Stimulated activated CD8-positive, alpha-beta memory T cell treated with anti-CD3 and anti-CD28 coated beads, Interleukin-4, amount 100 ng/mL, for 1 hour (primary cell): ENCODE measurements at places on chromosomes 3 and 15.

GRCh38 chr15:59276225-59277178, 69.9 kb downstream of the LDHAL6B start:
- no peak for DNase-seq

GRCh38 chr3:123683505-123684154, 98.8 kb upstream of the HACD2 start:
- DNase-seq = no peak

- DNase-seq = no peak
These were observed 3.6 kb upstream of the DPH6 start for GRCh38 chr15:35549567-35549966.

GRCh38 chr3:186097317-186097662, 11.6 kb downstream of the ETV5 start:
- DNase-seq = no peak

DNA sequence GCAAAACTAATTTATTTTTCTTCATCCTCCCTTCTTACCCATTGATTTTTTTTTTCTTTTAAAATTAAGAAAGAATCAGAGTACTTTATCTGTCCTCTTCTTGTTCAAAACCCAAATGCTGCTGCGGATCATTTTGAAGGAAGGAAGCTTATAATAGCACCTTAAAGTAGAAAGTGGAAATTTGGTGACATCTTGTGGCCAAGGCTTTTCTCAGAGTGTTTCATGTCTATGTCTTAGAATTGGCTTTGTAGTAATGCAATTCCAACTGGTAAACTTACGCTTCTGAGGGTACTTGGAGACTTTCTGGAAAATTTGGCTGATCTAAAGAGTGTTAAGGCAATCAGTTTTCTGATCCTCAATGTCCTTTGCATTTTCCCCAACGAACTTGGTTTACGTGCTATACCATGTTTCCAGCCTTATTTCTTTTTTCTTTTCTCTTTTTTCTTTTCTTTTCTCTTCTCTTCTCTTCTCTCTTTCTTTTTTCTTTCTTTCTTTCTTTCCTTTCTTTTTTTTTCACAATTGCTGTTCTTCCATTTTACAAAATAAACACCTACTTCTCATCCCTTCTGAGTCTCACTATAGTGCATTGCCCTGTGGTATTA, 30.7 kb downstream of the C3orf38 start:
- DNase-seq = no peak

DNA sequence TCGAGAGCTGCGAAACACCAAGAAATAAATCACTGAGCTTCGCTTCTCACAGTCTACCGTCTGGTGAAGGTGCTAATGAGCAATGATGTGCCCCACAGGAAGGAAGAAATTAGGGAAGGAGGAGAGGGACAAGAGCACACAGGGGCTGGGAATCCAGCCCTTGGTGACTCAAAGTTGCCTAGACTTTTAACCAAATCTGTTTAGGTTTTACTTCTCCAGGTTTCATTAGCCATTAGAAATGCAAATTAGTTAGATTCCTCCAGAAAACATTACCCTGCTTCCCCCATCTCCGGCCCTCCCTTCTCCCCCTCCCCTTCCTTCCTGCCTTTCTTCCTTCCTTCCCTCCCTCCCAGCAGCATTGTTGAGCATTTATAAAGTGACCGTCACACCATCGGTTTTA, 59.3 kb upstream of the UBE2E1 start:
- DNase-seq = no peak

DNA sequence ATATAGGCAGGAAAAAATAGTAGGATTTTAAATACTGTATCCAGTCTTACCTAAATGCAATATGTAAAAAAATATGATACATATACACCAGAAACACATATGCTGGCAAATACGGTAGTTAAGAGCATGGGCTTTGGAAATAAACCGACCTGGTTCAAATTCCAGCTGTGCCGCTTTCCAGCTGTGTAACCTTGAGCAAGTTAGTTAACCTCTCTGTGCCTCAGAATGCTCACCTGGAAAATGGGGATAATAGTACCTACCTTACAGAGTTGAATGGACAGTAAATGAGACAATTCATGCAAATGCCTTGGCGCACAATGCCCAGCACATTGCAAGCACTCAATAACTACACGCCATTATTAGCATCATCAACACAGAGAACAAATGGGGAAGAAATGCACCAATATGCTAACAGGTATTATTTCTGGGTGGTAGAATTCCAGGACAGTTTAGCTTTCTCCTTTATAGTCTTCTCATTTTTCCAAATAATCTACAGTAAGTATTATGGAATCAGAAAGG, 50.6 kb downstream of the SUMF1 start:
- no peak for DNase-seq

DNA sequence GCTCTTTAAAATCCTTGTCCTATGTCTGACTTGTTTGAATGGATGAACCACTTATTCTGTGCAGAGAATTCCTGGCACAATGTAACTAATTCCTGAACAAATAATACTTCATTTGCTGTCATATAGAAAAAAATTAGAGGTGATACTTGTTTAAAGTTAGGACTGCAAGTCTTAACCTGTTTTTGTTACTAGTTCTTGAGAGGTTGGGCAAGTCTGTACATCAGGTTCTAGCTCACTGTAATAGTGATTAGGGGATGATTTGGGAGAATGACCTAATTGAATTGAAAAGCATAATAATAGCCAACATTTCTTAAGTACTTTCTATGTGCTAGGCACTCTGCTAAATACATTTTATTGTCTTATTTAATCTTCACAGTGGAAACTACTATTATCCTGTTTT, 49.3 kb downstream of the GMPS start:
- DNase-seq = no peak

GRCh38 chr15:66136948-66137347, 116.6 kb downstream of the MEGF11 start:
- DNase-seq = no peak

- DNase-seq = no peak
These were observed 126.8 kb downstream of the GSK3B start for GRCh38 chr3:119967353-119968006.

DNA sequence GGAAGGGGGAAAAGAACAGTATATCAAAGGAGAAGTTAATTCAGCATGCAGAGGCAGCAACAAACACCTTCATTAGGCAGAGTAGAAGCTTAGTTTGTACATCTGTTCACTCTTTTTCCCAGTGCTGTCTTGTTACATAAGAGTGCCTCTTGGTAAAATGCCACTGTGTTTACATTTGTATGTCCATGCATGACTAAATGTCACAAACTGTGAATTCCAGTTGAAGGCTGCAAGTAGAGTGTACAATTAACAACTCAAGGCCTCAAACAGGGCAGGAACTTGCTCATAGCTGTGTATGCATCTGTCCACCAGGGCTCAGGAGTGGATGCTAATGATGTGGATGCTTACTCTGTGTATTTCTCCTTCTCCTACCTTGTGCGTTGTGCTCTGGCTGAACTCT, 214.2 kb upstream of the TPM1 start:
- DNase-seq = no peak

- DNase-seq = no peak
These were observed 18.6 kb upstream of the SEC13 start for GRCh38 chr3:10339376-10339955.

DNA sequence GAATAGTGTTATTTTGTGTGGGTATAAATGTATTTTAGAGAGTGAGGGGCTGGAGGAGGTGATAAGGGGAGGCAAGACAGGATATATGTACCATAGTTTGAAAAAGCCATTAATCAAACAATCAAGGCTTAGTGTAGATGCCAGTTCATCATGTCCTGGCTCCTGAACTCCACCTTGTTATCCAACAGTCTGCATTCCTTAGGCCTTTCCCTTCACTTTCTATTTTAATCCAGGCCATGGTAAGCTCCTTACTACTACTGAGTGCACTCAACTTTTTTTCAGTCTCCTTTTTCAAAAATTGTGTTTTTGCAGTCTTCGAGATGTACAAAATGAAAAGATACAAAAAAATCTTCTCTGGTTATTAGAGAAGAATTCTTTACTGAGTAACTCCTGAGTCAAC, 700.5 kb upstream of the NAALADL2 start:
- DNase-seq = no peak

GRCh38 chr3:48428088-48428571, 1.8 kb downstream of the PLXNB1 start:
- no peak for DNase-seq

DNA sequence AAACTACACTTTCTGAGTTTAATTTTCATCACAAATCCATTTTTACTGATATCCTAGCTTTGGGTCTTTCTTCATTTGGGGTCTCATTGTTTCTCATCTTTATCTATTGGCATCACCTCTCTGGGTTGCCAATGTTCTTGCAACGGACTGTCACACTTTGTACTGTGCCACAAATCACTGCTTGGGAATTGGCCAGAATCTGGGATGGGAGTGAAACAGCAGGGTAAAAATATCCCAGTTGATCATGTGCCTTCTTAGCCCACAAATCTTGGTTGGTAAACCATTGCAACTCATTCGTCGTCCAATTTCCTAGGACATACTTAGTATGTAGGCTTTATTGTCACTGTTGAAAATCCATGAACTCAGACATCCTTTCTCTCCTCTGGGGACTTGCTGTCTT, 698.5 kb downstream of the OTOL1 start:
- no peak for DNase-seq

GRCh38 chr15:48250640-48251076, 44.6 kb downstream of the SLC12A1 start:
- no peak for DNase-seq

- no peak for DNase-seq
These were observed 35.6 kb downstream of the SCAP start for GRCh38 chr3:47440131-47440530.

- DNase-seq = no peak
These were observed 409.0 kb downstream of the TBC1D5 start for GRCh38 chr3:17333446-17333845.

DNA sequence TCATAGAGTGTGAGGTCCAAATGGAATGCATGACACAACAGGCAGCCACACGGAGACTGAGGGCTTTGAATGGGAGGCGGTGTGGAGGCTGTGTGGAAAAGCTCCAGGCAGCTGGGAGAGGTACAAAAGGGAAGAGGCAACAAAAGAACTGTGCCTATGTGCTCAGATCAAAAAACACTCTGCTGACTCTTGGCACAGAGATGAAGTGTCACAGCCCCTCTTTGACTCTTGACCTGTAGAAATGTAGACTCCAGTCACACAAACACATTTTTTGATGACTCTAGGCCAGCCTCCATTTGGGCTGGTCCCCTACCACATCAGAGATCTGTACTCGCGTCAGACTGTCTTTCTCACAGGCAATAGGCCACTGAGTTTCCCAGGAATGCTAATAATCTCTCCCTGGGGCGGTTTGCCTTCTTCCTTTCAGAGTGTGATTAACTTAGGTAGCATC, 456.0 kb downstream of the TUSC7 start:
- no peak for DNase-seq

GRCh38 chr15:43998607-43999006, 171.8 kb downstream of the WDR76 start:
- no peak for DNase-seq

GRCh38 chr3:132564070-132564465, 33.0 kb upstream of the ACKR4 start:
- no peak for DNase-seq

DNA sequence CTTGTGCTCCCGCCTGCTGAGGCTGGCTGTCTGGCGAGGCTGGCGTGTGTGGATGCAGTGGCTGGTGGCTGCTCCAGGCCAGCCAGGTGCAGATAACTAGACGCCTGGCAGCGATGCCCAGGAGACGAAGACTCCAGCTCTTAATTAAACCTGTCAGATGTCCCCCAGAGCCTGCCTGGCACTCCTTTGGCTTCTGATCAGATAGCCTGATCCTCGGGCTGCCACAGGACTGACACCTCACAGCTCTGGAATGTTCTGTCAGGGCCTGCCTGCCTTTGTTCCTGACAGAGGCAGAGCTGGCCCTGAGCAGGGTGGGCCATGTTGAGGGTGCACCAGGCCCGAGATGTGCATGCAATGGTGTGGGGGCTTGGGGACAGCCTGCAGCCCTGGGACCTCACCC, 36.5 kb downstream of the PLXNA1 start:
- DNase-seq = no peak

DNA sequence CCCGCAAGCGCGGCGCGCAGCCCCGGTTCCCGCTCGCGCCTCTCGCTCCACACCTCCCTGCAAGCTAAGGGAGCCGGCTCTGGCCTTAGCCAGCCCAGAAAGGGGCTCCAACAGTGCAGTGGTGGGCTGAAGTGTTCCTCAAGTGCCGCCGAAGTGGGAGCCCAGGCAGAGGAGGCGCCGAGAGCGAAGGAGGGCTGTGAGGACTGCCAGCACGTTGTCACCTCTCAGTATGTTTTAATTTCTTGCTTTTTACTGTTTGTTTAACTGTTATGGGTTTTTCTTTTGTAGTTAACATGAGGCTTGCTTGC, 1525.7 kb downstream of the SI start:
- DNase-seq = no peak

DNA sequence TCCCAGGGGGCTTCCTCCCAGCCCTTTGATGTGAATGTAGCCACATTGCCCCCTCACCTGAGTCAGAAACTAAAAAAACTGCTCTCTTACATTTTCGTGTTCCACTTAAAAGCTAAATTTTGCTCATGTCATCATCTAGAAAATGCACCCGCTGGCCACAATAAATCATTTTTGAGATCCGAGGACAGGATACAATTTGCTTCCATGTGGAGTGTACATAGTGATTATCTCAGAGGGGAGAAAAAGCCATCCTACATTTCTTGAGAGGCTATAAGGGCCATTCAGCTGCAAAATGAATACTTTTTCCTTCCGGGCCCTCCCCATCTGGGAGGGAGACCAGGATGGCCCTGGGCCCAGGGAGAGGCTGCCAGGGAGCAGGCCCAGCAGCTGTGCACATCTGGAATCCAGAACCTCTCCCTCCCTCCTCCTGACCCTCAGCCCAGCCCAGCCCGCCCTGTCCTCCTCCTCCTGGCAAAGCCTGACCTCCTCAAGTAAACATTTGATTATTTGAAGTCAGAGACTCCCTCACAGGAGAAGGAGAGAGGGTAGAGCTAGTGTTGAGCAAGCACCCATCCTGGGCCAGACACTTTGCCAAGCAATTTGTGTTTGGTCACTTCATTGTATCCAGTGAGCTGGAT, 59.1 kb downstream of the CORO2B start:
- DNase-seq = no peak

GRCh38 chr15:33894193-33894592, 74.1 kb upstream of the CHRM5 start:
- DNase-seq = no peak

DNA sequence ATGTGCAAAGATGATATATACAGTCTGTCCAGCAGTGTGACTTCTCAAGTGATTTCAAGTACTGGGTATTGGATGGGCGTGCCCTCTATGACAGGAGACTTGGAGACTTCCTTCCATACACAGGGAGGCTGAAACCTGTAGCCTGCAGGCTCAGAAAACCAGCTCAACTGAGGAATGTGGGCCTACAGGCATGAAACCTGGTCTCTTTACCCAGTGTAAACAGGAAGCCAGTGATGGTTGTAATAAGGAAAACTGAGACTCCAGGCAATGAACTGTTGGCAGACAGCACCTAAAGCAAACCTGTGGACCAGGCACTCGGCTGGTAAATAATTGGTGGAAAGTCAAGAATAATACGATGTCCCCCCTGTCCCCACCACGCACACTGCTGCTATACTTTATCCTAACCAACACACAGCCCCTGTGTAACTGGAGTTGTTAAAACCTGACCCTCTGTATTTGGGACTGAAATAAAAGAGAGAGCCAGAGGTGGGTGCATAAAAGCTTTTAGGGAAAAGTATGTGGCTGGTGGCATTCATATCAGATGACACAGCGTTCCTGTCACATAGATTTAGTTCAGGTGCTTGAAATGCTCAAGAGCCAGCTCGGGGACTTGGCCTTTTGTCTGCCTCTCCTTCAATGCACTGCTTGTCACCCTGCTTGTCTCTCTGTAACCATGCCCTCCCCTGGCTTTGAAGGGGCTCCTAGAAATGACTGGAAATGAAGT, 144.7 kb downstream of the TPRG1 start:
- DNase-seq = no peak
